ENCODE measurements at places on chromosomes 7 and 10.

GRCh38 chr7:25180592-25180923 is 47.7 kb downstream of the NPVF start:
- no peak for DNase-seq

- no peak for DNase-seq
Measured at GRCh38 chr10:123913688-123914268, 22.2 kb upstream of the CPXM2 start.

DNA sequence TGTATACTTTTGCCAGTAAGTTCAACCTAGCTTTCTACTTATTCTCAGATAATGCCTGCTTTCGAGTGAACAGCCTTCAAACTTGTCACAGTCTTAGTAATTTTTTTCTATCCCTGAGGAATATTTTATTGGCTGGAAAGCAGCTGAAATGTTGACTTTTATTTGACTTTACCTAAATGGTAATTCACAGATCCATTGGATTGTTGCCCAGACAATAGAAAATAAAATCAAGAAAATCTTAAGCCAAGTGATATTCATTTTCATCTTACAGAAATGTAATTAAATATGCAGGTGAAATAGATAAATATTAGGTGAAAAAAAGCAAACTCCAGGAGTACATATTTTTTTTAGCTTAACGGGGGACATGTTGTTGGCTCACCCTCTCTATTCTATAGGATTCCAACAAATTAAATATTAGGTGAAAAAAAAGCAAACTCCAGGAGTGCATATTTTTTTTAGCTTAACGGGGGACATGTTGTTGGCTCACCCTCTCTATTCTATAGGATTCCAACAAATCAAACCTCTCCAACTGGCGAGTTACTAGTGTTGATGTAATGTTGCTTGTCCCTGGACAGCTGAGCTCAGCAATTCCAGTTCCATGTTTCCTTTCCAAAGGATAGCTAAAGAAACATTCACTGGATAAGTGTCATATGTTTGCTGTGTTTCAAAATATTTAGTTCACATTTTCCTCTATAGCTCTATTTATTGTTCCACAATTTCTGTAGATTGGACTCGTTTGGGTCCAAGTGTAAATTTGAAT is 4.2 kb downstream of the TMEM26 start:
- no peak for DNase-seq

DNA sequence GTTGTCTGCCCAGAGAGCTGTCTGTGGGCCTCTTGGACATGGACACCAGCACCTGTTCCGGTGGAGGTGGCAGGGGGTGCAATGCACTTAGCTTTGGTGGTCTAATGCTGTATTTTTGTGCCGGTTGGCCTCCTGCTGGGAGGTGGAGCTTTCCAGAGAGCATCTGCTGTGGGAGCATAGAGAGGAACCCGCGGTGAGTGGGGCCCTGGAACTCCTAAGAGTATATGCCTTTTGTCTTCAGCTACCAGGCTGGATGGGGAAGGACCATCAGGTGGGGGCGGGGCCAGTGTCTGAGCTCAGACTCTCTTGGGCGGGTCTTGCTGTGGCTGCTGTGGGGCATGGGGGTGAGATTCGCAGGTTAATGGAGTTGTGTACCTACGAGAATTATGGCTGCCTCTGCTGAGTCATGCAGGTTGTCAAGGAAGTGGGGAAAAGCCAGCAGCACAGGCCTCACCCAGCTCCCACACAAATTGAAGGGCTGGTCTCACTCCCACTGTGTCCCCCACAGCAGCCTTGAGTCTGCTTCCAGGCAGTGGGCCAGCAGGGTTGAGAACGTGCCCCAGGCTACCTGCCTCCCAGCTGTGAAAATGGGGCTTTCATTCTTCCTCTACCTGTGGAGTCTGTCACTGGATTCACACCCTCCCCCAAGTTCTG is 29.0 kb downstream of the JAKMIP3 start:
- no peak for DNase-seq
